NCI-H1105 treated with DMSO at 0.1 percent for 48 hours (cell line): ENCODE measurements at places on chromosomes 6 and 20.

DNA sequence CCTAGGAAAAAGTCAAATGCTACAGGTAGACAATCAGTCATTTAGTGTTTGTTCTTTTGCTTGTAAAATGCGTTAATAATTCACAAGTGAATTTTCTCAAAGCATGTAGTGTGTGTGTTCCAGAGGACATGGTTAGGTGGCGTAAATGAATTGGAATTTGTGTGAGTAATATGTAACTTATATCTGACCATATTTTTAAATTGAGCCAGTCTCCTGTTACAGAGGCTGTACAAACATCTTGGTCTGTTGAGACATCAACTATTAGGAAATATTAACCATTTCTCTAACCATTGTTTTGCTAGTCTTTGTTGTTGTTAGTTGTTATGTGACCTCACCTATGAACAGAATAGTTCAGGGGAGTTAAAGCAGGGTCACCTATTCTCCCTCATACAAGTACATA, 22.7 kb downstream of the MCM8 start:
- no peak for DNase-seq

DNA sequence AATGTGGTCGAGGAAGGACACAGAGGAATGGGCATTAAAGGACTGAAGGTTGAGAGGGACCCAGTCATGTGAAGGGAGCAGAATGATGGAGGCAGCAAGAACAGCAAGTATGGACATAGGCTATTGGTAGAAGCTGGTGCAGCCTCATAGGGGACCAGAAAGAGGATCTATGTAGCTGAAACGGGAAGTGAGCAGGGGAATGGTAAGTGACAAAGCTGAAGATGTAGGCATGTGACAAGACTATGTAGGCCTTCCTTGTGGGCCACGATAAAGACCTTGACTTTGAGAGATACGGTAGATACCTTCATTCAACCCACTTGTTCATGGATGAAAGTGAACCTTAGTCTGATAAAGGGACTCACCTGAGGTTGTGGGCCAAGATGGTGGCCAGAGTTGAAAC, 3.5 kb downstream of the CTNNBL1 start:
- no peak for DNase-seq

- DNase-seq: no peak
These were observed 81.9 kb upstream of the E2F3 start for GRCh38 chr6:20319520-20320357.

DNA sequence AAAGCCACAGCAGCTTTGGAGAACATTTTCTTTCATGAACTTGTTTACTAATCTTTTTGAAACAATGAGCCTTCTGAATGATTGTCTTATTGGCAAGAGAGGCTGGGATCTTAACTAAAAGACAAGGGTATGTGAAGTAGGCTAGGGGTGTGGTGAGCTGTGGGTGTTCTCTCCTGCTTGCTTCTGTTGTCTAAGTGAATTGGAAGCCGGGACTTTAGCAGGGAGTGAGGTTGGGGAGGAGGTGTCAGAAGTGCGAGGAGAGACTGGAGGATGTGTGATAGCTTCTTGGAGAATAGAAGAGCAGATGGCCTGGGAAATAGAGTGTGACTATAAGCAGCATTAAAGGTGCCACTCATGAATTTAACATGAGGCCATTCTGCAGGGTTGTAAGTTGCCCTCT, 562.8 kb downstream of the UTRN start:
- DNase-seq: no peak

- no peak for DNase-seq
These were observed 28.2 kb upstream of the ITCH start for GRCh38 chr20:34334654-34335407.
